T-helper 2 cell treated with Interferon-gamma antibody and Interleukin-4, amounts not matched to agents 5 μg/mL and 100 μg/mL, for 36 hours (primary cell): ENCODE measurements at places on chromosomes 5 and 9.

DNA sequence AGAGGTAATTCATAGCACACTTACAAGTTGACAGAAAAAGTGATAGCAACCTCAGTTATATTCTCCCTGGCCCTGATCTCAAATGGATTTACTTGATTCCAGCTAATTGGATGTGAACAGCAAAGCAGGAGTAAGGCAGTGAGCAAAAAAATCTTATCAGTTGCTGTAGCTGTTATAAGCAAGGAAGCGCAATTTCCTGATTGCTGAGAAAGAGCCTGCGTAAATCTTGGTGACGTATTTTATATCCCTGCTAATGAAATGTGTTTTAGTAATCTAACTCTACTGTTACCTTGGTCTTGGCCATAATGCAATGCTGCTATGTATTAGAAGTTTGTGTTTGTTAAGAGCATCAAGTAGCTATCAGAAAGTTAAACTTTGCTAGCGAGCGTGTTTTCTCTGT, 661.2 kb upstream of the SEMA6A start:
- DNase-seq: no peak

GRCh38 chr5:119896826-119897536, 267.6 kb downstream of the FAM170A start:
- DNase-seq: no peak

DNA sequence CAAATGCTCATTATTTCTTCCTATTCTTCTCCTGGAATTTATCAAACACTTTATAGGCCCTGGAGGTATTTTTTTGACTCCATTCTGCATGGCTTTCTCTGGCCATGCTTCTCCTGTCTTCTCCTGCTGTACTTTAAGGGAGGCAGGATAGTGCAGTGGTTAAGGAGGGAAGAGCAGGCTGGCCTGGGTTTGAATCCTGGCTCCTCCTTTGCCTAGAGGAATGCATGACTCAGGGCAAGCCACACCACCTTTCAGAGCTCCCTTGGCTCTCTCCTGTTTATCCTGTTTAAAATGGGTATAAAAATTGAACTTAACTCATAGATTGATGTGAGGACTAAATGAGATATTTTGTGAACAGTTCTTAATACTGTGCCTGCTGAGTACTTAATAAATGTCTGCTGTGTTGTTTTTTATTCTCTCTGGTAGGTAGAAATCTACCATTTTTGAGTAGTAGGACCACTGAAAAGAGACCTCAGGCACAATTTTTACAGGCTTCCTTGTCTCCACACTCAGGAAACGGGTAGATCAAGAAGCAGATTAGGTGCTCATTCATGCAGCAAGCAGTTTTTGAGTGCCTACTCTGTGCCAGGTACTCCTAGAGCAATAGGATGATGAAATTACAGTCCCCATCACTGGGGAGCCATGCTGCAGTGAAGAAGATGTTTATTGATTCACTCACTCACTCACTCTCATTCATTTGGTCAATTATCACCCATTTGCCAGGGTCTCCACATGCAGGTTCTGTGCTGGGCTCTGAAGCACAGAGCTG, 32.7 kb upstream of the ARAP3 start:
- no peak for DNase-seq

DNA sequence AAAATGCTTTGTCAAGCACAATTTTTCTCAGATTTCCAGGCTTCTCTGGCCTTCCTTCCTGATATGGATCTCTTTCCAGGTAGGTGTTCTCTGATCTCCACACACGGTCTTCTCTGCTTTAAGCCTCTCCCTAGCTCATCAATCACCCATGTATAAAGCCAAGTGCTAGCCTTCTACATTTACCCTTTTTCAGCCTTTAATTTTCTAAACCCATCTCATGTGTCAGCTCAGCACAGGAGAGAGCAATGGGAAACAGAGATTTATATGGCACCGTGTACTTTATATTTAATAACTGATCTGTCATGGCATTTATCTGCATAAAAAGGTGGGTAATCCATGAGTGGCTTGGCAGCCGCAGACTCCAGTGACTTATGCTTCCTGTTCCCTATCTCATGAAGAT, 495.0 kb downstream of the RASEF start:
- no peak for DNase-seq

DNA sequence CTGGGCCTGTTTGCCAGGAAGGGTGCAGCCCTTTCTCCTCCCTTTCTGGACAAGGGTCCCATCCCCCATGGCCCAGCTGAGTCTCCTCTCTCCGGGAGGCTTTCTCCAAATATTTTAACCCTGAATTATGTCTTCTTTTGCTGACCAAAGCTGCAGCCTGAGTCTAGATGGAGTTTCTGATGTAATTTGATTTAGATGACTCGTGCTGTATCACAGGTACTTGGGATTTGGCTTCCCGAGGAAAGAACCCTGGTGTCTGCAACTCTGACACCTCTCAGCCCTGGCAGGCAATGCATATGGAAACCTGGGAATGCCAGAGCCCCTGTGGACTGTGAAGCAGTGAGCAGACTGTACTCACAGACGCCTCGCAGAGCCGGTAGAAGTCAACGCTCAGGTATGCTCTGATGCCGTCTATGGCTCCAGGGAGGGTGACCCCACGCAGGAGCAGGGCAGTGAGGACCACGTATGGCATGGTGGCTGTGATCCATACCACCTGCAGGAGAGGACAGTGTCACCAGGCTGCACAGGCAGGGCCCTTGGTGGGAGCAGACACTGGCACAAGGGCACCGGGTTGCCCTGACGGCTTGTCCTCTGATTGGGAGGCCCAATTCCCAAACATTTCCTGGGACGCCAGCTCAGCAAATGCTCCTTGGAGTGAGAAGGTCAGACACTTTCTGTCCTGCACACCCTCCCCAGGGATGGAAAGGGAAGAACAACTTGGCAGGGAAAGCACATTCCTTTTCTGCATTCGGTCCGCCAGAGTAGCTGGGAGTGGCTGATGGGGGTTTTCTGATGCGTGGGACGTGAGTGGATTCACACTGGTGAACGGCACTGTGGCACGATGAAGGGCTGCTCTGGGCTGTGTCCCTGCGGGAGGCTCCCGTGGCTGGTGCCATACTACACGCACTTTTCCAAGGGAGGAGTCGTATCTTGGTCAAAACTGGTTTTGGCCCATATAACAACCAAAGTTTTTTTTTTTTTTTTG, 24.7 kb downstream of the SLC6A3 start:
- no peak for DNase-seq

- DNase-seq: peak; percentile 66
Observed at GRCh38 chr5:134111741-134112647, 2.5 kb upstream of the TCF7 start.

DNA sequence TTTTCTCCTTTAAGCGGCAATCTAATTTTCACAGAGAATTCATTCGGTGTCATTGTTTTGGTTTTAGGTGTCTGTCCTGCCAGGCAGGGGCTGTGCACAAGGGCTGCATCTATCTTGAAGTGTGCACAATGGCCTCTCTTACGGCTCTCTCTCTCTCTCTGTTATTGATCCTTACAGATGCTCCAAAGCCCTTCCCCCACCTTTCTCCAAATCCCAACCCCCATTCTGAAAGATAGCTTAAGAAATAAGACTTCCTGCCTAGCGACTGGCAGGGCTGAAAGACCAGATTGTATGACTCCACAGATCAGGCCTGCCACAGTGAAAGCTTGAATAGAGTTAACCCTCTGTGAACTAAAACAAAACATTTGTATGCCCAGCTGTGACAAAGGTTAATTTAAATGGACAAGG, 86.5 kb upstream of the NR5A1 start:
- no peak for DNase-seq

DNA sequence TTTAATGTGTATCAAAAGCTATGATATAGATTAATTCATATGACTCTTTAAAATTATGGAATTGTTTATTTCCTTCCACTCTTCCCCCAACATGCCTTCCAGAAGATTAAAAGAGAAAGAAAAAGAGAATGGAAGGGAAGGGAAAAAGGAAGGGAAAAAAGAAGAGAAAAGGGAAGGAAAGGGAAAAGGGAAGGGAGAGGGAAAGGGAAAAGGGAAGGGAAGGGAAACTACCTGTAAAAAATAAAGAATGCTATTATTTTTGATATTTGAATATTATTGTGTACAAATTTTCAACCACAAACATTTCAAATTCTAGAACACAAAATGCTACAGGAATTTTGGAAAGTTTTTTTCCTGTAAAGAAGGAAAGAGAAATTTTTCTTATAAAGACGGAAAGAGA, 281.7 kb downstream of the SLCO4C1 start:
- no peak for DNase-seq

GRCh38 chr5:39199335-39199734, 20.0 kb downstream of the FYB1 start:
- no peak for DNase-seq
